ENCODE measurements at places on chromosomes 7 and 10.

DNA sequence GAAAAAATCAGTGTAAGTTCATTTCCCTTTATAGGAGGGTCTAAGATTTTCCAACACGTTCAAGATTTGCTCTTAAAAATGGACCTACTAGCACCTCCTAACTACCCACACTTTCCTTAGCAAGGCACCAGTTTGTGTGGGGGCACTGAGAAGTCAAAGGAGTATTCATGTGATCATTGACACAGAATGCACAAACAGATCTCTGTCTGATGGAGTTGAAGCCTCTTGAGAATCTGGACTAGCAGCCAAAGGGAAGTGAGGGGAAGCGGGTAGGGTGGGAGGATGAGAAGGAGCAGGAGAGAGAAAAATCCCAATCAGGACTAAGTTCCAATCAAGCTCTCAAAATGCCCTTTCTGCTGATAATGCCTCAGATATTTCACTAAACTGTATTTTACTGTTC, 4.1 kb downstream of the MMS19 start:
- peak; percentile 84 for DNase-seq

- DNase-seq, result no peak
Observed at GRCh38 chr7:125492521-125492920, 562.9 kb upstream of the POT1 start.

GRCh38 chr7:2996141-2996540, 47.5 kb downstream of the CARD11 start:
- no peak for DNase-seq

DNA sequence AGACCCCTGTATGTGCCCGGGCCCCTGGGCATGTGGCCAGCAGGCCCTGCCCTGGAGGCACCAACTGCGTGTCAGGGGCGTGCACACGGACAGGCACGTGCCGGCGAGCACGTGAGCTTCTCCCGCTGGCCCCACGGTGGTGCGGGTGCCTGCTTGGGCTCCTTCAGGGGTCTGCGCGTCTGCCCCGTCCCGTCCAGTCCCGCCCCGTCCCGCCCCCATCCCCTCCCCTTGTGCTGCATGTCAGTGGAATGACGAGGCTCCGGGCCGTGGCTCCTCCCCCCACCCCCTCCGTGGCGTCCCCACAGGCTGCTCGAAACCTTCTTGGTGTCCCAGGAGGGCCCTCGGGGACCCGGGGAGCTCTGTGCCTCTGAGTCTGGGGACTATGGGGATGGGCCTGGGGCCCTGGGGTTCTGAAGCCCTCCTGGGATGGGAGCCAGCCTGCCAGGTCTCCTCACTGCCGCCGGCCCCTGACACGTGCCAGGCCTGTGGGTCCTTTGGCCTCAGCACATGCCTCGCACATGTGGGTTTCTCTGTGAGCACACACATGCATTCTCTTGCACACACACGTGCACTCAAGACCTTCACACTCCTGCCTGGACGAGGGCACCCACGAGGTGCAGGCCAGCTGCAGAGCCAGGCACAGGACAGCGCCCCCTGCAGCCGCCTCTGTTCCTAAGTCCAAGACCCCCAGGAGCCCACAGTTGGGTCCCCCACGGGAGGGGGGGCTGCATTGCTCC, 27.5 kb upstream of the AMZ1 start:
- DNase-seq, result no peak

- no peak for DNase-seq
Observed at GRCh38 chr10:54985732-54986131, 184.7 kb upstream of the PCDH15 start.

DNA sequence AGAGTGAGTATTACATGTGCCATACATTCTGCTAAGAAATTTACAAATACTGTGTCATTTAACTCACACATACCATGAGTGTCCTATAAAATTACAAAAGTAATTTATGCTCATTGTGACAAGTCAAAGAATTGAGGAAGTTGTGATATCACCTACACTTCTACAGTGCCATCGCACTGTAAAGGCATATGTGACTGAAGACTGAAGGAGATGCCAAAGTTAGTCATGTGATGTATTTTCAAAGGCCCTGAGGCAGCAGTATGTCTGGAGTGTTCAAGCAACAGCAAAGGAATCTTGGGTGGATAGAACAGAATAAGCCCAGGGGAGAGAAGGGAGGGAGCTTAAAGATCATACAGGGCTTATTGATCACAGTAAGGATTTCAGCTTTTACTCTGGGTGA, 176.8 kb downstream of the WNT2 start:
- DNase-seq, result no peak

DNA sequence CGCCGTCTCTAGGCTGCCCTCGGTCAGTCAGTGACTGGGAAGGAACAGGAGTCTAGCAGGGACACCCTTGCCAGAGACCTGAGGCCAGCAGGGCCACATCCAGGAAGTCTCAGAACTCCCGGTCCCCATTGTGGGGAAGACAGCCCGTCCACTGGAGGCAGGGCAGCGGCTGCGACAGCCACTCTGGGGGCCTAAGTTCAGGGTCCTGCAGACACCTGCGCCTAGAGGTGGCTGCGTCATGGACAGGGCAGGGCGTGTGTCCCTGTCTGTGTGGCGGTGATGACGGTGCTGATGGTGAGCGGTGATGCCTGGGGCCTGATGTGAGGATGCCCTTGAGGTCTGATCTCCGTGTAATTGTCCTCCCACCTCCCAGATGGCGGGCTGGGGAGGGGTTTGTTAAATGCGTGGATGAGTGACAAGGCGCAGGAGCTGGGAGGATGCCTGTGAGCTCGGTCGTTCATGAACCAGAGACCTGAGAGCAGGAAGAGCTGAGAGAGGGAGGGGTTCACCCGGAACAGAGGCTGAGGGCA, 537.9 kb upstream of the FOXK1 start:
- DNase-seq, result no peak

GRCh38 chr7:44472843-44473242, 17.6 kb downstream of the NUDCD3 start:
- no peak for DNase-seq

DNA sequence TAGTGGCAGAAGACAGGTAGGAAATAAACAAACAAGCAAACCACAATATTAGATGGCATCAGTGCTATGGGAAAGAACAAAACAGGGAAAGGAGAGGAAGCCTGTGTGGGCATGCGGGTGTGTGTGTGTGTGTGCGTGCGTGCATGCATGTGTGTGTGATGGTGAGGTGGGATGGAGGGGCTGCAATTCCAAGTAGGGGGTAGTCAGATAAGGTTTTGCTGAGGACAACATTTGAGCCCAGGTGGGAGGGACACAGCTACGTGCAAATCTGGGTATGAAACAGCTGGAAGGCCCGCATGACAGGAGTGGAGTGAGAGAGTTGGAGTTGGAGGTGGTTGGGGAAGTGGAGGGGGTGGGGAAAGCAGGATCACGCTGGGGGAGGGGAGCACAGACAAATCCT, 121.0 kb upstream of the PARD3 start:
- DNase-seq, result no peak

- DNase-seq, result no peak
Observed at GRCh38 chr10:70584909-70585544, 17.5 kb downstream of the PRF1 start.

DNA sequence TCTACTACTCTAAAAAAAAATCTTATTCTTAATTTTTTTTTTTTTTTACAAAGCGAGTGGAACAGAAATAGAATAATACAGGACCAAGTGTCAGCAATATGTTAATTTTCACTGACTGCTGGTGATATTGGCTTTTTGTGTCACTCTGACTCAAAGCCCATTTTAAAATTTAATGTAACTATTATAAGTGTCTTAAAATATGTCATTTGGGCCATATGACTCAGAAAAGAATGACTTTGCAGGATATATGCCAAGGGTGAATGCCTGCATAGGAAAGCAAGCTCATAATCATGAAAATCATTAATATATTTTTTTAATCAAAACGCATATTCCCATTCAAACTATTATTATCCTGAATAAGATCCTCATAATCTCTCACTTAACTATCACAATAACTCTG, 149.2 kb downstream of the GNAT3 start:
- no peak for DNase-seq

- DNase-seq, result no peak
Observed at GRCh38 chr7:39153647-39154046, 175.9 kb downstream of the POU6F2 start.

GRCh38 chr7:35691827-35692307, 3.1 kb downstream of the HERPUD2 start:
- no peak for DNase-seq

DNA sequence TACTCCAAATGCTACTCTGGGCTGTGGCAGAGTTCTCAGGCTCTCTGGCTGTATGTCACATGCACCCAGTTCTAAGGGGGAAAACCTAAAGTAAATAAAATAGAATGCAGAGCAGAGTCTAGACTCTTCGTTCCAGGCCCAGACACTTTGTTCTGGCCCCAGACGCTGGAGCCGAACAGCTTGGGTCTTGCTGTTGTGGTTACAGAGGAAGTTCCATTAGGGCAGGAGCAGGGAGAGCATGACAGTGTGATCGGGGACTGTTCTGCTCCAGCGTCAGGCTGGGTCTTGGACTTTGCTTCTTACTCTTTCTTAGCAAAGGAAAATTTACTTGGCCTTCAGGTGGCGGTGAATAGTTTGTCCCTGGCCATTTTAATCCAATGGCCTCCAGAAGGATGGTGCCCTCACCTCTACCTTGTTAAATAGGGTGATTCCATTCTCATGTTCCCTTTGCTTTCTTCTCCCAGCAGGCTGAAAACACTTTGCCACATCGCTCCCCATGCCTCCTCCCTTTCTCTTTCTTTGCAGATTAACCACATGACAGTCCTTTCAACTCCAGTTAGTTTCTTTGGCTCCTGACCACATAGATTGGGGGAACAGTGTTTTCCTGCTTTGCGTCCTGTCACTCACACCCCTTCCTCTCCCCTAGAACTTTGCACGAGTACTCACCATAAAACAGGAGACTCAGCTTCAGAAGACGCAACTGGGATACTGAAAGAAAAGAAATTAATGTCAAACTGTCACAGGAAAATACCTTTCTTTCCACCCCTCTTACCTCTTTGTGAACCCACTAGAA, 730.8 kb downstream of the SUGCT start:
- DNase-seq, result no peak

DNA sequence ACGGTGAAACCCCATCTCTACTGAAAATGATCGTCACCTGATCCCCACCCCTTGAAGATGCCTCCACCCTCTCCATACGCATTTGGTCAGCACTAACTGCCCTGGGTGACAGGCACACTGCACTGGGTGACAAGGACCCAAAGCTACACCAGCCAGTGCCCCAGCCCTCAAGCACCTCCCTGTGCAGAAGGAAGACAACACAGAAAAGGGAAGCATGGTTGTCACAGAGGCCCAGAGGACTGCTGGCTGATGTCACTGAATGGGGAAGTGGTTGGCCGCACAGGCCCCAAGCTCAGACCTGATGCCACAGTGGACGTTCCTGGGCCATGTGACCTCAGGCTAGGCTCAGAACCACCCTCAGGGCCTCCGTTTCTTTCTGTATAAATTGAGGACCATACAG, 4.2 kb upstream of the PILRA start:
- peak; percentile 42 for DNase-seq

DNA sequence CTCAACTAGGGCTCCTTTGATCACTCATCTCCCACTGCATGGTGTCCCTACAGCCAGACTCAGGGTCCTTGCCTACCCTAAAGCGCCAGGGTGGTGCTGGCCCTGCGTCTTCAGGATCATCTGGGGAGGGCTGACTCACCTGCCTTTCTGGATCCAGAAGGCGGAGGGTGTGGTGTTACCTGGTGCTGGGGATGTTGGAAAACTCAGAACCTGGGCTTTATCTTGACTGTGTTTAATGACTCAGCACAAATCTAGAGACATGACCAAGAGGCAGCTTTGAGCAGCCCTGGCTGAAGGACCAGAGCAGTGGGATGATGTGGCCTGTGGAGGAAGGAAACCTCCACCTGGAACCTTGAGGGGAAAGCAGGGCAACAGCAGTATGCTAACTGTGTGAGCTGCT, 96.5 kb downstream of the GRK5 start:
- no peak for DNase-seq

- DNase-seq, result no peak
Observed at GRCh38 chr7:26653430-26654399, 210.7 kb downstream of the SKAP2 start.

GRCh38 chr7:80656029-80656428, 17.6 kb downstream of the CD36 start:
- DNase-seq, result no peak

GRCh38 chr7:127582361-127582760, 3.0 kb downstream of the GCC1 start:
- no peak for DNase-seq

DNA sequence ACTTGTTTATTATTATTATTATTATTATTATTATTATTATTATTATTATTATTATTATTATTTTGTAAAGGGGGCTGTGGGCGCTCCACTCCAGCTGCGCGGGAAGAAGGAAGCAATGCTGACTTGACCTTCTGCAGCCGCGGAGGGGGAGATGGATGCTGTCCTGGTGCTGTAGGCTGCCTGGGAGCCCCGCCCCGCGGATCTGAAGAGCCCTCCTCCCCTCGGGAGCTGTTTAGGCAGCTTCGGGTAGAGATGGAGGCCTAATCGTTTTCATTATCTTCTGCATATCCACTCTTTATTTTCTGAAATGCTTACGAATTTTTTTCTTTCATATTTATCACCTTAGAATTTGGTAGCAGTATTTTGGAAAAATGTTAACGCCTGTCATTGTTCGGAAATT, 101.2 kb upstream of the KLF6 start:
- DNase-seq, result no peak

DNA sequence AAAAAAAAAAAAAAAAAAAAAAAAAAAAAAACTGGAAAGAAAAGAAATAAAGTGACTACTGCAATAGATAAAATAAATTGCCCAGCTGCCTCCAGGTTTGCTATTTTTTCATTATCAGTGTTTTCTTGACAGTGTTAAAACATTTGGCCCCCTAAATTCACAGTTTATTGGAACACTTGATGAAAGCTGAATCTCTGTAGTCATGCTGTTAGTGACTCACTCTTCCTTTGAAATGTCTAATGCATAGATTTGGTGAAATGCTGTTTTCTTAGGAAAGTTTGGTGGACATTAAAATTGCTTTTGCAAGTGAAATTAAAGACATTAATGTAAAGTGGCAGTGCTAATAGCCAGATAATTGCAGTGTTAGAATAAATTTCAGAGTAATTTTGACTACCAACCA, 785.2 kb downstream of the NRG3 start:
- DNase-seq, result no peak

DNA sequence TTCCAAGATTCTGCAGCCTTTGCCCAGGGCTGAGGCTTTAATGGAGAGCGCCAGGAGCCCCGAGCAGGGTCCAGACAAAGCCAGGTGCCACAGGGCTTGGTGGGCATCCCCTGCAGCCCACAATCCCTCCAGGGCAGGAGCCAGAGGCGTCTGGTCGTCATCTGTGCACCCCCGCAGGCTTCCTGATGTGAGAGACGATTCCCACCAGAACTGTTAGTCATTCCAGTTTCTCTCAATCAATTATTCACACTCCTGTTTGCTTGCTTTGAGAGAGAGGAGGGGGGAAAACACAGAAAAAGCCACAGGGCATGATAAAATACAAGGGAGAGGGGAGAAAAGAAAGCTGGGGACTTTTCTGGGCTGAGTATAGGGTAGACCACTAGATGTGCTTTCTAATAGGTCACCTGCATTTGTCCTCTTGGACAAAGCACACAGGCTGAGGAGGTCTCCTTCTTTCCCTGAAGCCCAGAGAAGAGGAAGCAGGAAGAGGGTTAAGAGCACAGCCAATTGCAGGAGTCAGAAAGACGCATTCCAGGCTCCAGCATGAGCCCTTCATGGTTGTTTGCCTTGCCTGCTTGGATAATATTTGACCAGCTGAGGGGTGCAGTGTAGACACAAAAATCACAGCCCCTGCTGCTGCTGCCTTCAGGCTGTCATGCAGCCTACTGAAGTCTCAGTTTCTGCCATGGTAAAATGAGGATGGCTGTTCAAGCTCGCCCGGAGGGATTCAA, 194.4 kb downstream of the PLXNA4 start:
- DNase-seq, result no peak

- no peak for DNase-seq
Observed at GRCh38 chr10:55369670-55370420, 568.8 kb upstream of the PCDH15 start.
